ENCODE measurements at places on chromosomes 2 and 18. TPM values are rescaled to one million over a fixed set of nuclear protein-coding genes. Genes with fewer than 3 reads are reported as not detected.

GRCh38 chr2:54657664-54658083 is 65.8 kb upstream of the EML6 start:
- H3K27ac ChIP-seq: no peak overlapping the region
- H3K36me3 ChIP-seq: peaks cover 95% of the 10 kb centered on the region
- peak; percentile 71 for DNase-seq
- no peaks in the 10 kb centered on the region for H3K27me3 ChIP-seq
- no peak overlapping the region for H3K4me3 ChIP-seq

GRCh38 chr2:226154610-226155009 is 645.0 kb downstream of the IRS1 start:
- H3K4me3 ChIP-seq: no peak overlapping the region
- no peaks in the 10 kb centered on the region for H3K27me3 ChIP-seq
- no peaks in the 10 kb centered on the region for H3K36me3 ChIP-seq
- peaks cover 49% of the 10 kb centered on the region for H3K4me1 ChIP-seq

DNA sequence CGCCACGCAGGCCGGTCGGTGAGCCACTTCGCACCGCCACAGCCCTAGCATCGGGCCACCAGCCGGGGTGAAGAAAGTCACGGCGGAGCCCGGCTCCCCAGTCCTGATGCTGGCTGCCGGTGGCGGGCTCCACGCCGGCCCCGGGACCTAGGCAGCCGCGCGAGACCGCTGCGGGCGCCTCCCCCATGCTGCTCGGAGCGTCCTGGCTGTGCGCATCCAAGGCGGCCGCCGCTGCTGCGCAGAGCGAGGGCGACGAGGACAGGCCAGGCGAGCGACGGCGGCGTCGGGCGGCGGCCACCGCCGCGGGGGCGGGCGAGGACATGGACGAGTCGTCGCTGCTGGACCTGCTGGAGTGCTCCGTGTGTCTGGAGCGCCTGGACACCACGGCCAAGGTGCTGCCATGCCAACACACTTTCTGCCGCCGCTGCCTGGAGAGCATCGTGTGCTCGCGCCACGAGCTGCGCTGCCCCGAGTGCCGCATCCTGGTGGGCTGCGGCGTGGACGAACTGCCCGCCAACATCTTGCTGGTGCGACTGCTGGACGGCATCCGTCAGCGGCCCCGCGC is 433 bp downstream of the SH3RF3 start:
- H3K4me1 ChIP-seq: peaks cover 16% of the 10 kb centered on the region
- H3K4me3 ChIP-seq: peak overlapping the region; percentile 49
- no peaks in the 10 kb centered on the region for H3K36me3 ChIP-seq
- H3K27me3 ChIP-seq: peaks cover 63% of the 10 kb centered on the region
- DNase-seq: peak; percentile 25

- no peaks in the 10 kb centered on the region for H3K36me3 ChIP-seq
- H3K27me3 ChIP-seq: no peaks in the 10 kb centered on the region
- no peak overlapping the region for H3K4me3 ChIP-seq
These were observed 17.6 kb downstream of the FBXO11 start for GRCh38 chr2:47888581-47889280.

DNA sequence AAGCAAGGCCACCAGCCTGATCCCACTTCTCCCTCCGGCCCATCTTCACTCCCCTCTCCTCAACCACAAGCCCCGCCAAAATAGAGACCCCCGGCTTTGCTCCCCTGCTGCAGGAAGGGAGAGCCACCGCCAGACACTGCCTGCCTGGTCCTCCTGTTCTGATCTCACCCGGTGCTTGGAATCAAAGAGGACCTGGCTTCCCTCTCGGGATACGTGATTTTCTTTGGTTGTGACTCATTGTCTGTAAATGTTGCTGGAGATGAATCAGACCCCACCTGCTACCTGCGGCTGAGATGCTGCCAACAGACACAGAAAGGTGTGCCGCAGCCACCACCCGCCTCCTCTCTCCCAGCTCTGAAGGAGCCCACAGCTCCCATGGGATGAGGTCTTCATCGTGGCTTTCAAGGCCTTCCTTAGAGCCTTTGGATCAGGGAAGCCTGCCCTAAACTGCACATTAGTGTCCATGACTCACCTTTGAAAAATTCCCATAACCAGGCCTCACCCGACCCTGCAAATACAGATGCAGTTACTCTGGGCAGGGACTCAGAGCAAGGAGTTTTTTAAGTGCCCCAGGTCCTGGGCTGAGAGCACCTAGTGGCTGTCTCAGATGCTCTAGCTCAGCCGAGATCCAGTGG is 79.4 kb upstream of the ZNF532 start:
- no peaks in the 10 kb centered on the region for H3K36me3 ChIP-seq
- peaks cover 60% of the 10 kb centered on the region for H3K4me1 ChIP-seq
- H3K27me3 ChIP-seq: no peaks in the 10 kb centered on the region
- peak overlapping the region; percentile 23 for H3K27ac ChIP-seq
- H3K4me3 ChIP-seq: no peak overlapping the region

The MEP1B gene
- total RNA-seq: not detected

The IL36RN gene
- total RNA-seq: not detected

The HOXD4 gene
- total RNA-seq: not detected

The DSG2 gene
- 117 TPM for total RNA-seq
